ENCODE measurements at places on chromosomes 11 and 22.

DNA sequence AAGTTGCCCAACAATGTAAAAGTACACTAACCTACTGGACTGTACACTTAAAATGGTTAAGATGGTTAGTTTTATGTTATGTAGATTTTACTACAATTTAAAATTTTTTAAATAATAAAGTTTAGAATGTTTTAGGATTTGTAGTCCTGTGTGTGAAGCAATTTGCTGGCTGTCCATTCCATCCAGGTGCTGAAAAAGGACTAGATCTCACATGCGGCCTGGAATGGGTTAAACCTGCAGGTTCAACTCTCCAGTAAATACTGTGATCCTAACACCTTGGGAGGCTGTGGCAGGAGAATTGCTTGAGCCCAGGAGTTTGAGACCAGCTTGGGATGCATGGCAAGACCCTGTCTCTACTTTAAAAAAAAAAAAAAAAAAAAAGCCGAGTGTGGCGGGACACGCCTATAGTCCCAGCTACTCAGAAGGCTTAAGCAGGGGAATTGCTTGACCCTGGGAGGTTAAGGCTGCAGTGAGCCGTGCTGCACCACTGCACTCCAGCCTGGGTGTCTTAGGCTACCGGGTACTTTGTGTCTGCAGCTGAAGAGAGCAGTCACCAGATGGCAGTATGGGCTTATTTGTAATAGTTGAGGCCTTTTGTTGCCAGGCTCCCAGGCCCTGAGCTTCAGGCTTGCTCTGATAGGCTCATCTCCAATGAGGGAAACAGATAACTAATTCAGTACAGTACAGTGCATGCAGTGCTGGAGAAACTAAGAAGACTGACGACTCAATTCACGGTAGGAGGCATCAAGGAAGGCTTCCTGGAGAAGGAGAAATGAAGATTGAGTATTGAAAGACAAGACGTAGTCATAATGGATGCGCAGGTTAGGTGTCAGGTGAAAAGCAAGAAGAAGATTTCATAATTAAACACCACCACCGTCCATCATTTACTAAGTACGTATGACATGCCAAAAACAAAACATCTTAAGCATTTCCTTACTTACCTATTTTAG, 64.7 kb upstream of the ASPHD2 start:
- peaks cover 8% of the 10 kb centered on the region for H3K4me1 ChIP-seq
- H3K27ac ChIP-seq = no peak overlapping the region
- no peak overlapping the region for H3K4me3 ChIP-seq
- peak; percentile 46 for DNase-seq
- peaks cover 25% of the 10 kb centered on the region for H3K27me3 ChIP-seq

- H3K4me3 ChIP-seq = no peak overlapping the region
- H3K27ac ChIP-seq = no peak overlapping the region
- no peak for DNase-seq
- no peaks in the 10 kb centered on the region for H3K4me1 ChIP-seq
- H3K27me3 ChIP-seq = peaks cover 14% of the 10 kb centered on the region
Measured at GRCh38 chr11:119875841-119876600, 147.0 kb upstream of the NECTIN1 start.

GRCh38 chr11:18696638-18697225, 1.8 kb upstream of the TMEM86A start:
- H3K4me1 ChIP-seq = peaks cover 18% of the 10 kb centered on the region
- H3K4me3 ChIP-seq = no peak overlapping the region
- no peak for DNase-seq

GRCh38 chr22:48015701-48016100, 1253.3 kb downstream of the TBC1D22A start:
- peaks cover 35% of the 10 kb centered on the region for H3K27me3 ChIP-seq
- DNase-seq = no peak
- H3K27ac ChIP-seq = no peak overlapping the region
- no peak overlapping the region for H3K4me3 ChIP-seq
- no peaks in the 10 kb centered on the region for H3K36me3 ChIP-seq
- no peaks in the 10 kb centered on the region for H3K4me1 ChIP-seq

DNA sequence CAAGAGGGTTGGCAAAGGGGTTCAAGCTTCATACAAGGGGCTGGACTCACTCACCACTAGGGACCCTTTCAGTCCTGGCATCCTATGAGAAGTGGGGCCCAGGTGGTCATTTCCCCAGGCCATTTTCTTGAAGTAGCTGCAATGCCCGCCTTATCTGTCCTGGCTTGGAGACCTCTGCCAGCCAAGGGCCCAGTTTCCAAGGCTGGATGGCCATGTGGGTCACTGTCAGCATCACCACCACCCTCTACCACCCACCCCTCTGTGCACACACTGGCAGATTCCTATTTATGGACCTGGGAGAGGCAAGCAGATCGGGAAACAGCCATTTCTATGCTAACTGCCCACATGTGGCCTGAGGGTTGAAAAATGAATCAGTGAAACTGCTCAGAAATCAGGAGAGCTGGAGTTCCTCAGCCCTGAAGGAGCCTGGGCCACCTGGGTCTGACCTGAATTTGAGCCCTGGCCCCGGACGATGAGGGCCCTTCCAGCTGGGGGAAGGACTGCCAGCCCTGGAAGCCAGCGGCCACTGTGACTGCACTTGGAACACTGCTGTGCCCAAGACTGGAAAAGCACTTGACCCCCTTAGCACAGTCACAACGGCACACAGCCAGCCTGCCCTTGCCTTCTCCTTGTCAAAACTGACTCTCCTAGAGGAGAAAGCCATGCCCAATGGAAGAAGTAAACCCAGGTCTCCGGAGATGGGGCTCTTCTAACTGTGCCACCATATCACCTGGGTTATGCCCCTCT, 442.2 kb downstream of the BUD13 start:
- H3K27ac ChIP-seq = no peak overlapping the region
- H3K4me3 ChIP-seq = no peak overlapping the region
- DNase-seq = no peak
- no peaks in the 10 kb centered on the region for H3K36me3 ChIP-seq

DNA sequence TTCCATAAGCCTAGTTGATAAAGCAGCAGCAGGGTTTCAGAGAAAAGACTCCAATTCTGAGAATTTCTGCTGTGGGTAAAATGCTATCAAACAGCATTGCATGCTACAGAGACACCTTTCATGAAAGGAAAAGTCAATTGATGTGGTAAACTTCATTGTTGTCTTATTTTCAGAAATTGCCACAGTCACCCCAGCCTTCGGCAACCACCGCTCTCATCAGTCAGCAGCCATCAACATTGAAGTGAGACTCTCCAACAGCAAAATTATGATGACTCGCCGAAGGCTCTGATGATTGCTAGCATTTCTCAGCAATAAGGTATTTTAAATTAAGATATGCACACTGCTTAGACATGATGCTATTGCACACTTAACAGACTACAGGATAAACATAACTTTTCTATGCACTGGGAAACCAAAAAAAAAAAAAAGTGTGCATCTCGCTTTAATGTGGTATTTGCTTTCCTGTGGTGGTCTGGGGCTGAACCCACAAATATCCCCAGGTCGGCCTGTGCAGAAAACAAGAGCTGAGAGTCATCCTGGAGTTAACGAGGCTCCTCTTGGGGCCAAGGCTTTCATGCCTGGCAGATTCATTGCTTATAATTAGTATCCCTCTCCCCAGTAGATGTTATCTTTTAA, 192.1 kb downstream of the CTTN start:
- no peaks in the 10 kb centered on the region for H3K36me3 ChIP-seq
- peaks cover 47% of the 10 kb centered on the region for H3K27me3 ChIP-seq
- no peak for DNase-seq
- H3K4me3 ChIP-seq = no peak overlapping the region

GRCh38 chr11:10315083-10315482, 10.2 kb downstream of the ADM start:
- no peak for DNase-seq
- no peak overlapping the region for H3K4me3 ChIP-seq
- peaks cover 31% of the 10 kb centered on the region for H3K27me3 ChIP-seq

- H3K4me1 ChIP-seq = peaks cover 26% of the 10 kb centered on the region
- no peak for DNase-seq
- H3K4me3 ChIP-seq = peak overlapping the region; percentile 56
- H3K27me3 ChIP-seq = no peaks in the 10 kb centered on the region
- H3K36me3 ChIP-seq = peaks cover 18% of the 10 kb centered on the region
- H3K27ac ChIP-seq = peak overlapping the region; percentile 71
Measured at GRCh38 chr22:31247726-31248125, 35.6 kb downstream of the LIMK2 start.

GRCh38 chr22:41242396-41243117, 1.8 kb upstream of the CHADL start:
- H3K4me3 ChIP-seq = no peak overlapping the region
- no peaks in the 10 kb centered on the region for H3K27me3 ChIP-seq

DNA sequence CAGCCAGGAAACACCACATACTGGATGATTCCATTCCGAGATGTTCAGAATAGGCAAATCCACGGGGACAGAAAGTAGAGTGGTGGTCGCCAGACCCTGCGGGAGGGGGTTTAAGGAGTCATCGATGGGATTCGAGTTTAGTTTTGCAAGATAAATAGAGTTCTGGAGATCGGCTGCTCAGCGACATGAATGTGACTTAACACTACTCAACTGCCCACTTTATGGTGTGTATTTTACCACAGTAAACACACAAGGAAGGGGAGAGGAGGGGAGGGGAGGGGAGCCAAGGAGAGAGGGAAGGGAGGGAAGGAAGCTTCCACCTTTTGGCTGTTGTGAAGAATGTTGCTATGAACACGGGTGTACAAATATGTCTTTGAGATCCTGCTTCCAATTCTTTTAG, 10.4 kb upstream of the ARHGAP8 start:
- H3K4me1 ChIP-seq = no peaks in the 10 kb centered on the region
- H3K27ac ChIP-seq = no peak overlapping the region
- no peak for DNase-seq
- H3K36me3 ChIP-seq = no peaks in the 10 kb centered on the region

GRCh38 chr11:123560006-123560405, 94.4 kb downstream of the SCN3B start:
- peaks cover 4% of the 10 kb centered on the region for H3K27me3 ChIP-seq
- H3K4me3 ChIP-seq = peak overlapping the region; percentile 66
- DNase-seq = peak; percentile 55
- peaks cover 20% of the 10 kb centered on the region for H3K4me1 ChIP-seq
- H3K36me3 ChIP-seq = no peaks in the 10 kb centered on the region
- H3K27ac ChIP-seq = peak overlapping the region; percentile 13

DNA sequence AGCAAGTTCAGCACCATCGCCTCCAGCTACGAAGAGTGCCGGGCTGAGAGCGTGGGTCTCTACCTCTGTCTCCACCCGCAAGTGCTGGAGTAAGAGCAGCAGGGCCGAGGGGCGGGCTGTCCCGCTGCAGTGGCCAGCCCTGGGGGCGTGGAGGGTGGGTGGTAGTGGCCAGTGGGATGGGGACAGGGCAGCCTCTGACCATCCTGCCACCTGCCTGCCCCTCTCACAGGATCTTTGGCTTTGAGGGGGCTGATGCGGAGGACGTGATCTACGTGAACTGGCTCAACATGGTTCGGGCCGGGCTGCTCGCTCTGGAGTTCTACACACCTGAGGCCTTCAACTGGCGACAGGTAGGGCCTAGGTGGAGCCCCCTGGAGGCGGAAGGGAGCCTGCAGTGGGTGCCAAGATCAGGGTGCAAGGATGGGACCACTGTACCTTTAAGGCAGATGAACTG, 15.0 kb upstream of the BBS1 start:
- no peaks in the 10 kb centered on the region for H3K4me1 ChIP-seq
- H3K36me3 ChIP-seq = peaks cover 89% of the 10 kb centered on the region
- no peak overlapping the region for H3K4me3 ChIP-seq
- no peaks in the 10 kb centered on the region for H3K27me3 ChIP-seq

GRCh38 chr11:101487775-101488174, 96.0 kb downstream of the TRPC6 start:
- no peak overlapping the region for H3K4me3 ChIP-seq
- no peak for DNase-seq
- no peaks in the 10 kb centered on the region for H3K27me3 ChIP-seq
- no peaks in the 10 kb centered on the region for H3K36me3 ChIP-seq
- no peak overlapping the region for H3K27ac ChIP-seq
- no peaks in the 10 kb centered on the region for H3K4me1 ChIP-seq

DNA sequence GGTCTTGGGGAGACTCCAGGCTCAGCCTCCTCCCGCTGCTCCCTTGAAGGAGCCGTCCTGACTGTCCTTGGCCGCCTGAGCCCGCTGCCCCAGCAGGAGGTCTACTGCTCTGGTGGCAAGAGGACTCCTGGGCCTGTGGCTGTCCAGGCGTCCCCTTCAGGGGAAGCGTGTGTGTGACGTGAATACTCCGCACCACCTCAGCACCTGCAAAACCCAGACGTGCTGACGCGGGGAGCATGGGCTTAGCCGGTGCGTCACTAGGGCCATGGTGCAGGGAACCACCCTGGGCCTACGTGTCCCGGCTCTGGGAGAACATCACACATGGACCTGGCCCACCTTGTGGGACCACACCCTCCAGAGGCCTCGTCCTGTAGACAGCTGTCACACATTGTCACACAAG, 30.2 kb upstream of the BRSK2 start:
- no peak overlapping the region for H3K4me3 ChIP-seq
- no peaks in the 10 kb centered on the region for H3K4me1 ChIP-seq
- peaks cover 8% of the 10 kb centered on the region for H3K27me3 ChIP-seq
- no peaks in the 10 kb centered on the region for H3K36me3 ChIP-seq

Data from activated T-cell treated with anti-CD3 and anti-CD28 coated beads, Interleukin-2, amount 50 U/mL, for 24 hours (primary cell).